ENCODE measurements at places on chromosomes 16 and 17. TPM values are rescaled to one million over a fixed set of nuclear protein-coding genes. Genes with fewer than 3 reads are reported as not detected.

Gene GPR179
- 0.02 TPM for polyA plus RNA-seq

Gene C17orf67
- 0.39 TPM for polyA plus RNA-seq

Gene IRX5
- not detected for polyA plus RNA-seq

Gene TRAF7
- 24.3 TPM for polyA plus RNA-seq

Gene HSPB9
- 0.34 TPM for polyA plus RNA-seq

Gene IST1
- 94.0 TPM for polyA plus RNA-seq

Gene RPS6KB1
- 11.1 TPM for polyA plus RNA-seq

Gene TVP23A
- polyA plus RNA-seq: 0.56 TPM

Gene HOXB6
- 1.8 TPM for polyA plus RNA-seq
